ENCODE measurements at places on chromosomes 13 and 19.

GRCh38 chr13:100139817-100140216, 50.9 kb downstream of the PCCA start:
- H3K4me3 ChIP-seq = no peak overlapping the region
- no peak for DNase-seq
- no peaks in the 10 kb centered on the region for H3K4me1 ChIP-seq
- peaks cover 2% of the 10 kb centered on the region for H3K36me3 ChIP-seq
- H3K27me3 ChIP-seq = no peaks in the 10 kb centered on the region
- H3K27ac ChIP-seq = no peak overlapping the region

DNA sequence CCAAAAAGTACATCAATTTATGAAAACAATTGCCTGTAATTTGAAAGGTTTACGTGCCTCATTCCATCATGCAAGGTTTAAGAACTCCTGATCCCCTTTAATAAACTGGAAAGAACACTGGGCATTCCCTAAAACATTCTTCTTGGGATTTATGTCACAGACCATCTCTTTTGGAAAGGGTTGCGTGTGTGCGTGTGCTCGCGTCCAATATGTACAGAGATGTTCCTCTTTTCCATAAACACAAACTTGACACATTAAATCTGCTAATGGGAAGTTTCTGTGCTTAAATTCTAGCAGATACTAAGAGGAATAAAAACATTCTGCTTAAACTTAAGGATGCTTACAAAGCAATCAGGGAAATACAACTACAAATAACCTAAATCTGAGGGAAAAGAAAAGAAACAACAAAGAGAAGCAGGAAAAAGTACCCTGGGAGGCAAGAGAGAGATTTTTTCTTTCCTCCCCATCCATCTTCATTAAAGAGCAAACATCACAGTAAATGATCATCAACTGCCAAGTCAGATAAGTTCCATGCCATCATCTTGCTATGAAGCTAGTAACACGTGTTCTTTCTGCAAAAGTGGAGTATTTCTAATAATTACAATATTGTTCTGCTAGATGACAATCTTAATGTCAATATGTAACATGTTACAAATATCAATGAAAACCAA, 83.7 kb downstream of the STK24 start:
- peak overlapping the region; percentile 100 for H3K27ac ChIP-seq
- H3K36me3 ChIP-seq = peaks cover 4% of the 10 kb centered on the region
- peak overlapping the region; percentile 58 for H3K4me3 ChIP-seq
- no peaks in the 10 kb centered on the region for H3K27me3 ChIP-seq

DNA sequence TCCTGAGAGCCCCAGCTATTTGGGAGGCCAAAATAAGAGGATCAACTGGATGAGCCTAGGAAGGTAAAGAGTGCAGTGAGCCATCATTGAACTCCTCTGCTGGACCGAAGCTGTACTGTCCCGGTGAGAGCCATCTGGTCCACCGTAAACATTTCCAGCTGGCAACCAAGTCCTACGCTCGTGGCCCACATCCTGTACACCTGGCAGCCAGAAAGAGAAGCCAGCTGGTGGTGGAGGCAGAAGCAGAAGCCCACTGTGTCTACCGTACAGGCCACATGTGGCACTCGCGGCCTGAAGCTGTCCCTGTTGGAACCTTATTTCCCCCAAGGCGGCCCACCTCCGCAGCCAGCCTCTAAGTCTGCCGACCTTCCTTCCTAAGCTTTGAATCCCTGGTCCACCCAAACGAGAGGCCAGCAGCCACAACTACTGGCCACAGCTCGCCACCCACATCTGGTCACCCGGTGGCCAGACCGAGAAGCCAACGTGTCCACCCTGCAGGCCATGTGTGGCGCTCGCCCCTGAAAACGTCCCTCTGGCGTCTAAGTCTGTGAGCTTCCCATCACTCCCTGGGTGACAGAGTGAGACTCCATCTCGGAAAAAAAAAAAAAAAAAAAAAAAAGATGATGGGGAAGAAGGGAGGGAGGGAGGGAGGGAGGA, 14.2 kb upstream of the ZNF91 start:
- H3K27me3 ChIP-seq = peaks cover 9% of the 10 kb centered on the region
- no peaks in the 10 kb centered on the region for H3K36me3 ChIP-seq
- no peak overlapping the region for H3K27ac ChIP-seq
- H3K4me1 ChIP-seq = no peaks in the 10 kb centered on the region

DNA sequence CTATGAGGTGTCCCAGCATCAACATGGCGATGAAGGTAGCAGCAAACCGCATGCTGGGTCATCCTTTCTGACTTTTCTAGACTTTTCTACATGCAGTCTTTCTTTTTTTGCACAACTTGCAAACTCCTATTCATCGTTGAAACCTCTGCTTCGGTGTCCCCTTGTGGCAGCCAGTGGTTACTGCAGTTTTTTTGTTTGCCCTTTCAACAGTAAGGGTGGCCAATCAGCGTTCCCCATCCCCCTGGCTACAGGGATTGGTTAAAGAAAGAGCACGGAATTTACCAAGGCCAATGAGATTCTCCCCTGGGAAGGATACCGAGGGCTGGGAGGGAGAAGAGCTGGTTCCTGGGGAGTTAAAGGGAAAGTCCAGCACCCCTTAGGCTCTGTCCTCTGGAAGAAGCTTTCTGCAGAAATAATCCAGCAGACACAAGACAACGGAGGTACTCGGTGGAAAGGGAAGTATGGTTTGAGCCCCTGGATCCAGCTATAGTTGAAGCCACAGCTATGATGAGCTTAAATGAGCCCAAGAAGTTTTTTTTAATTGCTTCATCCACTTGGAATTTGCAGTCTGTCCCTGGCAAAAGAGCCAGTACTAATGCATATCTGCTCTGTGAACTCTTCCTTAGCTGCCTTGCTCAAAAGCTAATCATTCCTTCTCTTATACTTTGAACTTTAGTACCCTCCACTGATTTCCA, 5.6 kb upstream of the LSM4 start:
- no peaks in the 10 kb centered on the region for H3K36me3 ChIP-seq
- H3K4me3 ChIP-seq = peak overlapping the region; percentile 70
- peak; percentile 77 for DNase-seq
- no peak overlapping the region for H3K27ac ChIP-seq

DNA sequence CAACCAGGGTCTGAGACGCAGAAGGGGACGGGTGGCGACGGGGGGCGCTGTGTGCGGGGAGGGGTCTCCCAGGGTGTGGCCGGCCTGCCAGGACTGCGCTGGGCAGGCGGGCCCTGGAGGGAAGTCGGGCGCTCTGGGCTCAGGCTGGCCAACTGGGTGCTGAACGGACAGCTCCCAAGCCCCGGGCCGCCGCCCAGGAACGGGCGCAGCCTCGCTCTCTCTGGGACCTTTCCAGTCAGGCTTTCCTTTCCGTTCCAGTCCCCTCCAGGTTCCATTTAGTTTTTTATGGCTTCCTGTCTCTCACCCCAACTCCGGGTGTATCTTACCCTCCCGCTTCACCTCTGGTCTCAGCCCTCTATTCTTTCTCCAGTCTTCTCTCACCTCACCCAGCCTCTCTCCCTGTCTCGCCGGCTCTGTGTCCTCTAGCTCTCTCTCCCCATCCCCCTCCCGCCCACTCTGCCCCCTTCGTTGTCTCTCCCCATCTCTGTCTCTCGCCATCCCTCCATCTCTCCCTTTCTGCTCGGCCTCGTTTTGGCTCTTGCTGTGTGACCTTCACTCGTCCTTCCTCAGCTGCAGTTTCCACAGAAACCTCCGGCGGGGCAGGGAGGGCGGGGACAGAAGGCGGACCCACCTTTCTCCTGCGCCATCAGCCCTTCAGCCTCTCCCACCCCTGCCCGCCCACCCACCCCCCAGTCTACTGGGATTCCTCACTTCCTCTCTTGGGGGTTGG, 3.3 kb upstream of the ATP1A3 start:
- no peak for DNase-seq
- H3K27me3 ChIP-seq = peaks cover 46% of the 10 kb centered on the region
- no peak overlapping the region for H3K27ac ChIP-seq
- peaks cover 35% of the 10 kb centered on the region for H3K4me1 ChIP-seq

- no peaks in the 10 kb centered on the region for H3K27me3 ChIP-seq
- no peak for DNase-seq
- H3K4me3 ChIP-seq = no peak overlapping the region
- H3K36me3 ChIP-seq = no peaks in the 10 kb centered on the region
- no peaks in the 10 kb centered on the region for H3K4me1 ChIP-seq
Observed at GRCh38 chr13:83007226-83007625, 875.0 kb downstream of the SLITRK1 start.

GRCh38 chr19:40460185-40460584, 5.4 kb downstream of the BLVRB start:
- H3K27ac ChIP-seq = no peak overlapping the region
- no peaks in the 10 kb centered on the region for H3K27me3 ChIP-seq
- no peak for DNase-seq
- H3K4me3 ChIP-seq = no peak overlapping the region

Measured in T-helper 17 cell (primary cell).